ENCODE measurements at places on chromosomes 4 and X.
A peak's percentile ranks its signal among the peaks of the same experiment; 100 is the strongest.

GRCh38 chr4:173168396-173169177 is at the start of gene GALNT7:
Gene GALNT7, plus strand, starts transcription at chr4:173168811. Its CDS starts 25 bp downstream, at chr4:173168836.
- DNase-seq = peak; percentile 28

GRCh38 chrX:109952050-109952449 is 50.9 kb upstream of the TMEM164 start:
- DNase-seq = no peak

- DNase-seq = no peak
Observed at GRCh38 chr4:146059865-146060264, 115.7 kb upstream of the LSM6 start.

DNA sequence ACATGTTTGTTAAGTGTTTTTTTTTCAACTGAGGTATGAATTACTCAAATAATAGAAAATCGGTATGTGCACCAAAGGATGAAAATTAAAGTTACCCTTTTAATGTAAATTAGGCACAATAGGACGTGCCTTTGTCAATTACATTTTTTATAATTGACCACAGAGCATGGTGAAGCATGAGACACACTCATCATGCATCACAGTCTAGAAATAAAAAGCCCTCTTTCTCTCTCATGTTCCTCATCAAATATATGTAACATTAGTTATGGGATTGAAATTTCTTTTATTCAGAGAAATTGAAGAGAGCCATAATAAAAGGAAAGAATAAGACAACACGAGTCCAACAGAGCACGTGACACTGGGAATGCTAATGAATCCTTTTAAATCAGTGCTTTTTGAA is 3.5 kb downstream of the GNRHR start:
- DNase-seq = no peak

- no peak for DNase-seq
Observed at GRCh38 chr4:13546941-13547484, 2.7 kb upstream of the NKX3-2 start.

DNA sequence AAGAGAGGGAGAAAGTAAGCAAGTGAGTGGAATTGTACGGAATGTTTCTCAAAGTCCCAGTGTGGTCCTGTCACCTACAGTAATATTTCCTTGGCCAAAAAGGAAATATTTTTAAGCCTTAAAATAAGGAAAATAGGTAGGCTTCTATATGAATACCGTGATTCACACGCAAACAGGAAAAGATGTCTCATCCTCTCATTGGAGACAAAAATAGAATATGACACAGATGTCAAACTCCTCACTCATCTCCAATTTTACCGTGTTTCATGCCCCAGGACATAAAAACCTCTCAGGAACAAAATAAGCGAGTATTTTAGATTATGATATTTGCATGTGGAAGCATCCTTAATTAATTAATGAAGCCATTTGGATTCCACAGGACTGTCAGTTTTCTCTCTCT is 1269.5 kb downstream of the RAPGEF2 start:
- no peak for DNase-seq

GRCh38 chr4:101512416-101512815 is 165.1 kb upstream of the PPP3CA start:
- DNase-seq = no peak

DNA sequence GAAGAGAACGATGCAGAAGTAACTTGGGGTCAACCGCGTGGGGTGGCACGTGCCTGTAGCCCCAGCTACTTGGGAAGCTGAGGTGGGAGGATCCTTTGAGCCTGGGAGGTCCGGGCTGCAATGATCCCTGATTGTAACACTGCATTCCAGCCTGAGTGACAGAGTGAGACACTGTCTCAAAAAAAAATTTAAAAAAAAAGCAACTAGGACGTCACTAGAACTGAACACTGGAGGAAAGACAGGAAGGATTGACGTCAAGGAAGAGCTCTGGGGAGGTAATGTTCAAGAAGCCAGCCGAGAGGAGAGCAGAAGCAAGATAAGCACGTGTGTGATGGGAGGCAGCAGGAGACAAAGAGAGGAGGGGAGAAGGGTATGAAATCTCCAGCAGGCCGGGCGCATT is 28.7 kb downstream of the S100G start:
- no peak for DNase-seq

DNA sequence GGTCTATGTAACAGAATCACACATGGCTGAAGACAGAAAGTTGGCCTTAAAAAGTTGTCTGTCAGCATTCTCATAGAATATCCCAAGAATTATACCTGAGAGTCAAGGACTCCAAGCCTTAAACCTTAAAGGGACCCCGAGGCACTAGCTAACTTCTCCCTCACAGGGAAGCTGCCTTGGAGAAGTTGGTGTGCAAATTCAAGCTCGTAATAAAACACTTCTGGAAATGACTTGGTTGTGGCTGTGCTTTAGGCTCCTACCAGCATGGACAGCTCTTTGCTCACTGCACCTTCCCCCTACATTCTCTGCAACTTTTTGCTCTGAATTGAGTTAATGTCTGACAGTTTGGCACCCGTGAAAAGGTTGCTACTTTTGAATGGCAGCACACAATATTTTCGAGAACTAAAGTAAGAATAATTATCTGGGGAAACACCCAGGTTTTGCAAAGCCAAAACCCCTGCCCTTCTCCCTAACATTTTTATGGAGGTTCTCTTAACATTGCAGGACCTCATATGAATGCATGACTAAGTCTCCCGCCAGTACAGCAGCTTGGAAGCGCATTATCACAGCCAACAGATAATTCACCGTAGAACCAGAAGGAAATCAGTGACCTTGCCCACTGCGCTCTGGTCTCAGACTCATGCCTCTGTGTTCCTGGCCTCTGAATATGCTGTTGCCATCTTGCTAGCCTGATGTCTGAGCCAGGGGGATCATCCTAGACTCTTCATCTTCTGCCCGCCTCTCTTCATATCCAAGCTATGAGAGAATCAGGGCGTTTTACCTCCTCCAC is 91.0 kb downstream of the MGST2 start:
- DNase-seq = no peak

GRCh38 chrX:36364262-36364661 is 444.7 kb downstream of the CFAP47 start:
- no peak for DNase-seq

GRCh38 chr4:182538031-182538430 is 294.8 kb downstream of the TENM3 start:
- DNase-seq = no peak

GRCh38 chr4:10074767-10075105 is 41.9 kb downstream of the WDR1 start:
- no peak for DNase-seq

GRCh38 chr4:89486042-89486441 is 178.4 kb upstream of the GPRIN3 start:
- no peak for DNase-seq

All from stimulated activated CD4-positive, alpha-beta T cell treated with anti-CD3 and anti-CD28 coated beads, Interleukin-15, amount 100 ng/mL, for 1 hour (primary cell).